Foreskin fibroblast (primary cell): ENCODE measurements at places on chromosomes 2 and 18.
A peak's percentile ranks its signal among the peaks of the same experiment; 100 is the strongest.

GRCh38 chr18:79770501-79770815 lies 27.3 kb upstream of the KCNG2 start:
- DNase-seq: no peak

DNA sequence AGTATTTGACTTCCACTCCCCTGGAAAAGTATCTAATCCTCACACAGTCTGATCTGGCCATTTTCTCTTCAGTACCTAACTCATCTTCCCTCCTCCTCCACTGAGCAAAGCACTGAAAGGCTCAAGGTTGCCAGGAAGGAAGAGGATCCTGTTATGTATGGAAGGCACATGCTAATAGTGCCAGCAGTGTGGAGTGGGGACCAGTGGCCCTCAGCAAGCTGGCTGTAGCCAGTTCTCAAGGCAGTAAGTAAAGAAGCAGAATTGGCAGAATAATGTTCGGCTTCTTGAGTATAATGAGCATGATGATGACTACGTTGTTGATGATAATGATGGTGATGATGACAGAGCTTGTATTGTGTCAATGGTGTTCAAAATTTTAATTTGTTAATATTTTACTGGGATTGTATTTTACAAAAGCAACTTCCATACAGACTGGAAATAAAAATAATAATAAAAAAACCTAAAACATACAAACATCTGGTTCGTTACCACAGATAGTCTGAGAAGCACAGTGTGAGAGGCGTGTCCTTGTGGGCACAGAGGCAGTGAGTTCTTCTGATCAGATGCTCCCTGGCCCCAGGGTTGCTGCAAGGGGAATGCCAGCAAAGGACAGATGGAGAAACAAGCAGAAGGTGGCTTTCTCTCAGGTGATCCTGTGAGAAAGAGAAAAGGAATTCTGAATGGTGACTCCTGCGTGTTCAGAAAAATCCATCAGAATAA lies 528.8 kb downstream of the CMPK2 start:
- no peak for DNase-seq

DNA sequence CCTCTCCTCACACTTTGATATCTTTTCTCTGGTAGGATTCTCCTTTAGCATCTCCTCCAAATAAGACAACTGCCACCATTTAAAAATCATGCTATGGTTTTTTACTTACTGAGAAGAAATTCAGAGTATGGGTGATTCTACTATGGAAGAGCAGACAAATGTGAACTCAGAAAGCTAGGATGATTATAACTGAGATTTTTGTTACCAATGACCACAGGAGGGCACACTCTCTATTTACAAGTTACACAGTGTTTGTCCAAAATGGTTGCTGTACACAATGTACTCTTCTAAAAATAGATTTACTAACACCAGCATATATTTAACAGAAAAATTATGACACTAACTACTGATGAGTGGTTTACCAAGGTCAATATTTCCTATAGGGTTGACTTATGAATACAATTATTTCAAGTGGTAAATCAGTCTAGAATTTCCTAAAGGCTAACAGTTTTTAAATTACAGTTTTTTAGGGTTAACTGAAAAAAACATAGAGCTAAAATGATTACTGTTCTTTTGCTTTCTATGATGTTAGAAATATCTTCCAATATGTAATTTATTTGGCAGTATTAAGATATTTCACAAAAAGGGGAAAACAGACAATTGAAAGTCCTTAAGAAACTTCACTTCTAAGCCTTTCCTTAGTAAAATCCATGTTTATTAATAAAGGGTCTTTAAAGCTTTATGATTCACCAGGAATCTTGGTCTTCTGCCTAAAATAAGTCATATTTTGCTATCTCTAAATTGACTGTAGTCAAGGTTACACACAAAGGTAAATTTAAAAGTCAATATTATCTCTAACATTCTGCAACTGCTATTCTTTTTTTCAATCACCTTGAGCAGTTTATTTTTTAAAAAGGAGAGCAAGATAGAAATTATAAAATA lies 57.2 kb downstream of the MAP4K3 start:
- peak; percentile 72 for DNase-seq

- no peak for DNase-seq
These were observed 228.1 kb upstream of the PXDN start for GRCh38 chr2:1972422-1972821.

- DNase-seq: no peak
These were observed 193.7 kb upstream of the ID2 start for GRCh38 chr2:8488001-8488738.

GRCh38 chr18:27564066-27564465 lies 379.0 kb upstream of the CHST9 start:
- no peak for DNase-seq

- peak; percentile 68 for DNase-seq
These were observed 179.7 kb downstream of the MREG start for GRCh38 chr2:215833531-215834162.

- DNase-seq: peak; percentile 36
These were observed 91.4 kb downstream of the TRIB2 start for GRCh38 chr2:12807907-12808810.

DNA sequence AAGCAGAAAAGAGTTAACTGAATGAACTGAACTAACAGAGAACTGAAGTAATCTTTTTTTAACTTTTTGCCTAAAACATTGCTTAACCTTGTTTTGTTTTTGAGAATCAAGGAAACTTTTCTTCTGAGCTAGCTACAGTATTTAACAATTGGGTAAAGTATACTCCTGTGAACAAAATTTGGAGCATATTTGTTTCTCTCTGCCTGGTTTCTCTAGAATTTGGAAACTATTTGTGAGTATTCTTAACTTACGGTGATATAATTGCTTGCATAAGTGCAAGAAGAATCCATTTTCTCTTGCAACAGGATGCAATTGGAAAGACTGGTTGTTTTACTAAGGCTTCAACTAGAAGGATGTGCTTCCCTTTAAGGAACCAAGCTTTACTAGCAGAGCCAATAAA lies 65.9 kb upstream of the FAM98A start:
- DNase-seq: no peak

DNA sequence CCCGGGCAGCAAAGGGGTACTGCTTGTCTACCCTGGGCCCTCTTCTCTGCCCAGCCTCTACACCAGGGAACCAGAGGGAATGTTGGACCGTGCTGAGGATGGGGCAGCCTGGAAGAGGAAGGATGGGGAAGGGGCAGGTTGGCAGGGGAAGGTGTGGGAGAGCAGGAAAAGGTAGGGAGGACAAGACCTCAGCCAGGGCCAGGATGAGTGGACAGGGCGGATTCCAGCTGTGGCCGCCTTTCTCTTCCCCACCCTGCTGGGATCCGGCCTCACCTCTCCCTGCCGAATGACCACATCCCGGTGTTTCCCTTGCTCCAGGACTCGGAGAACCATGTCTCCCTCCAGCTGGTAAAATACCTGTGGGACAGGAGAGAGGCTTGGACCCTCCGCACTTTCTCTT lies 8.9 kb downstream of the HAAO start:
- no peak for DNase-seq

GRCh38 chr2:241615041-241615440 lies 21.9 kb downstream of the THAP4 start:
- DNase-seq: no peak

DNA sequence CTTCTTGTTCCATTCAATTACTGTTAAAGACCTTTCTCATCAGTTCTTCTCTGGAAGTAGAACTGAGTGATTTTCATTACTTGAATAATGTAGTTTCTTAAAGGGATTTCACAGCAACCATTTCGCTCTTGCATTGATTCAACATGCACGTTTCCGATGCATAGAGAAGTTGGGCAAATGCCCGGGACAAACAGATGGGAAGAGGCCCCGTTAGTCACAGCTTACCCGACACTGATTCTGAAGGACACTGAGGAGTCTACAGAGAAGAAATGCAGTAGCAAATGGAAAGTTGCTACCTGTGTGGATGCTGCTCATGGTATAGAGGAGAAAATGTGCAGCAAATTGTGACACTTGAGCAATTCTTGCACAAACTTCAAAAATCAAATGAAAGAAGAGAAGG lies 32.3 kb upstream of the GCG start:
- peak; percentile 22 for DNase-seq

- DNase-seq: peak; percentile 84
These were observed 41.7 kb upstream of the RND3 start for GRCh38 chr2:150528861-150529801.

DNA sequence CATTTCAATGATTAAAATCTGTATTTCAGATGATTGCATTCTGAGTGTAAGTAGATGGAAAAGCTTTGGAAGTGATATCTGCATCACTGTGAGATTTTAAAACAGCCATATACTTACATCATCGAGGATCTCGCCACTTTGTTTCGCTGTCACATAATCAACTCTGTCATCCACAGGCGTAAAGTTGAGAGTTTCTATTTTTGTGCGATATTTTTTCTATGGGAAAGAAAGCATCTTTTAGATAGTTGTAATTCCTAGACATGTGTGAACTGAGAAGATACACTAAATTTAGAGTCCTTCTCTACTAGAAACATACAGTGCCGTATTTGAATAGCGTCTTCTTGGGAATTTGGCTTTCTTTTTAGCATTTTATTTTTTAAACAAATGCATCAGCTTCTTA lies 158.8 kb downstream of the RIF1 start:
- DNase-seq: no peak

GRCh38 chr2:99660616-99661406 lies 171.0 kb upstream of the REV1 start:
- no peak for DNase-seq
